Type B pancreatic cell (in vitro differentiated cells): ENCODE measurements at places on chromosomes 3 and 15. TPM values are rescaled to one million over a fixed set of nuclear protein-coding genes. Genes with fewer than 3 reads are reported as not detected.

GRCh38 chr3:107942951-107943749 is 147.7 kb downstream of the CD47 start:
- H3K27ac ChIP-seq: no peak overlapping the region
- peaks cover 19% of the 10 kb centered on the region for H3K4me1 ChIP-seq
- no peak for DNase-seq
- peaks cover 2% of the 10 kb centered on the region for H3K36me3 ChIP-seq
- H3K4me3 ChIP-seq: no peak overlapping the region

GRCh38 chr3:124467980-124468902 is 262.0 kb upstream of the UMPS start:
- H3K4me3 ChIP-seq: no peak overlapping the region
- H3K27ac ChIP-seq: peak overlapping the region; percentile 32
- no peaks in the 10 kb centered on the region for H3K36me3 ChIP-seq
- peaks cover 3% of the 10 kb centered on the region for H3K4me1 ChIP-seq
- peaks cover 2% of the 10 kb centered on the region for H3K27me3 ChIP-seq

GCSAM gene
- total RNA-seq: not detected in 2 replicates

DNA sequence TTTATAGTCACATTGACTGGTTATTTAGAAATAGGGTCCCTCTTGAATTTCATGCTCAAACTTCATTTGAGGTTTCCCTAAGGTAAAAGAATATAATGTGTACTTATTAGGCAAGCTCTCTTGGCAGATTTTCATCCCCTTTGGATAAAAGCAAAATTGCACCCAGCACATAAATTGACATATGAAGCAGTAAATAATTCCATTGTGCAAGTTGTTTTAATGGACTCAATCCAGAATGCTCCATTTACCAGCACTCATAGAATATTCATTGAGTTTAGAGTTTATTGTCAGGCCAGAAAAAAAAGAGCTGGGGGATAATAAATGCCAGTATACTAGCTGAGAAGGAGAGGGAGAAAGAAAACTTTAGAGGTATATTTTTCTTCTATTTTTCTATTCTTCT is 136.8 kb downstream of the TPRG1 start:
- peaks cover 55% of the 10 kb centered on the region for H3K27me3 ChIP-seq
- peaks cover 18% of the 10 kb centered on the region for H3K4me1 ChIP-seq
- no peak overlapping the region for H3K4me3 ChIP-seq
- H3K27ac ChIP-seq: no peak overlapping the region
- no peak for DNase-seq
- H3K36me3 ChIP-seq: no peaks in the 10 kb centered on the region

C3orf20 gene
- 0.12 and 0.24 TPM in 2 replicates for total RNA-seq

- DNase-seq: no peak
- H3K36me3 ChIP-seq: no peaks in the 10 kb centered on the region
- no peak overlapping the region for H3K4me3 ChIP-seq
- peak overlapping the region; percentile 39 for H3K27ac ChIP-seq
- peaks cover 28% of the 10 kb centered on the region for H3K4me1 ChIP-seq
Observed at GRCh38 chr15:77557144-77557543, 75.6 kb downstream of the LINGO1 start.

DNA sequence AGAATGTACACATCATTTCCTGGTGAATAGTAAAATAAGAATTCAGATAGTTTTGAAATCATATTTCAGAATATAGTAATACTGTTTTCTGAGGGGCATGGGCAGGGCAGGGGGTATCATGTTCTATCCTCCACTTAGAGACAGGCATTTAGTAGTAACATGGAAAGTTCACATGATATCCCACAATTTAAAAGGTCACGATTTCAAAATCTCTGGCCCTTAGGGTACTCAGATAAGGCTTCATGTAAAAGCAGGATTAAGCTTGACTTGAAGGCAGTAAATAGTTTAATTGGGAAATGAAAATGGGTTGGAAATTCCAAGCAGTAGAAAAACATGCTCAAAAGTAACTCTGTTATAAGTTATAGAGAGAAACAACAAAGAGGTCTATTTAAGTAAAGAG is 353.2 kb upstream of the AGTR1 start:
- H3K27ac ChIP-seq: no peak overlapping the region
- no peaks in the 10 kb centered on the region for H3K27me3 ChIP-seq
- H3K36me3 ChIP-seq: no peaks in the 10 kb centered on the region
- no peaks in the 10 kb centered on the region for H3K4me1 ChIP-seq
- no peak overlapping the region for H3K4me3 ChIP-seq
- DNase-seq: no peak

DNA sequence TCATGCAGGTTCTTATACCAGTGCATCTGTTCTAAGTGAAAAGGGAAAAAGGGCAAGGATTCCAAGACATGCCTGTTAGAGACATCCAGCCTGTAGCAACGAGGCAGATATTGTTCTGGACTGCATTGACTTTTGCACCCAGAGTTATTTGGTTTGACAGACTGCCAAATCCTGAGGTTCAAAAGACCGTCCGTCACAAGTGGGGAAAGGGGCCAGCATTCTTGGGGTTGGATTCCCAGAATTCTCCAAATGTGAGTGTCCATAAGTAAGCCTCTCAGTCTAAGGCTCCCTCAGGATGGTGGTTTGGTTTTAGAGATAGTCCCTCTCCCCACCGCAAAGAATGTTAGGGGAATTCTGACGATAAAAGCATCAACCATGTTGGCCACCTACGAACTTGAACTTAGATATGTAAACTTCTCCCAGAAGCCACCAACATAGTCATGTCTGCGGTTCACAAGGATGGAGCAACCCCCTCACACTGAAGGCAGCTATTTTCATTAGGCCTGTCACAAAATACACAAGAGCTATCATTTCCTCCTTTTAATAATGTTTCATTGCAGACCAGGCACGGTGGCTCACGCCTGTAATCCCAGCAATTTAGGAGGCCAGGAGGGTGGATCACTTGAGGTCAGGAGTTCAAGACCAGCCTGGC is 13.6 kb upstream of the LACTB start:
- no peak for DNase-seq
- H3K4me1 ChIP-seq: peaks cover 17% of the 10 kb centered on the region
- H3K27me3 ChIP-seq: peaks cover 8% of the 10 kb centered on the region
- no peak overlapping the region for H3K27ac ChIP-seq
- H3K36me3 ChIP-seq: no peaks in the 10 kb centered on the region

PCSK6 gene
- total RNA-seq: 5.4 and 6.5 TPM in 2 replicates

DNA sequence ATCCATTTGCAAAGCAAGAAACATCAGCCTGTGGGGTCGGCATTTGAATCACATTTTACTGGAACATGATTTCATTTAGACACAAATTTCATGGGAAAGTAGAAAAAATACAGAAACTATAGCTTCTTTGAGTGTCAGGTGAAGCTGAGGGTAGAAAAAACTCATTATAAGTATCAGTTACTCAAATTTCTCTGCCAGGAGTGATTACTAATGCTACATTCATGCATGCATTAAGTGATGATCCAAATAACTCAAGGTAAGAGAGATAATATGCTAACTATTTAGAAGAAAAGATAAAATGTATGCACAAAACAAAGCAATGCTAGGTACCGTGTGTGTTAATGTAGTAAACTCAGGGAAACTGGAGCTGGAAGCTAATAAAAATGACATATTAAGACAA is 406.0 kb downstream of the GAP43 start:
- H3K4me3 ChIP-seq: no peak overlapping the region
- no peak overlapping the region for H3K27ac ChIP-seq
- H3K4me1 ChIP-seq: peaks cover 17% of the 10 kb centered on the region
- no peaks in the 10 kb centered on the region for H3K27me3 ChIP-seq

DNA sequence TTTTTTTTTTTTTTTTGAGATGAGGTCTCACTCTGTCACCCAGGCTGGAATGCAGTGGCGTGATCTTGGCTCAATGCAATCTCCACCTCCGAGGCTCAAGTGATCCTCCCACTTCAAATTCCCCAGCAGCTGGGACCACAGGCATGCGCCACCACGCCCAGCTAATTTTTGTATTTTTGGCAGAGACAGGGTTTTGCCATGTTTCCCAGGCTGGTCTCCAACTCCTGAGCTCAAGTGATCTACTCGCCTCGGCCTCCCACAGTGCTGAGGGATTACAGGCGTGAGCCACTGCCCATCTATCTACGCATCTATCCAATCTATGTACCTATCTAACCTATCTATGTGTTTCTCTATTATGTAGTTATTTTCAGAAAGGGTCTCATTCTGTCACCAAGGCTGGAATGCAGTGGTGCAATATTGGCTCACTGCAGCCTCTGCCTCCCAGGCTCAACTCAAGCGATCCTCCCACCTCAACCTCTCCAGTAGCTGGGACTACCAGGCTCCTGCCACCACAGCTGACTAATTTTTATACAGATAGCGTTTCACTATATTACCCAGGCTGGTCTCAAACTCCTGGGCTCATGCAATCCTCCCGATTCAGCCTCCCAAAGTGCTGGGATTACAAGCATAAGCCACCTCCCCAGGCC is 20.2 kb upstream of the GPX1 start:
- peak overlapping the region; percentile 43 for H3K4me3 ChIP-seq
- H3K27ac ChIP-seq: peak overlapping the region; percentile 86
- H3K36me3 ChIP-seq: peaks cover 10% of the 10 kb centered on the region
- DNase-seq: no peak
- no peaks in the 10 kb centered on the region for H3K4me1 ChIP-seq

FAM43A gene
- 9.3 and 13.9 TPM in 2 replicates for total RNA-seq

DNA sequence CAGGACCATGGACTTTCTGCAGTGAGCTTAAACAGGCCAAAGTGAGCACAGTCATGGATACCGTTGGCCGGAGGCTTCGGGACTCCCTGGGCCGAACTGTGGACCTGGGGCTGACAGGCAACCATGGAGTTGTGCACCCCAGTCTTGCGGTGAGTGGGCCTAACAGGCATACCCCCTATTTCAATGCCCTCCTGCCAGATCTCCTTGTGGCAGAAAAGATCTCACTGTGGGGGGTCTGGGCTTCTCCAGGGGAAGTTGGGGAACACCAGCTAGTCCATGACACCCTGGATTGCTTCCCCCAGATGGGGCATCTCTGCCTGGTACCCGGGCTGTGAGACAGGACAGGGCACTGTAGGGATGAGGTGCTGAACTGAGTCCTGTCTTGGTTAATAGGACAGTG is 29.5 kb downstream of the ACAD9 start:
- DNase-seq: no peak
- no peak overlapping the region for H3K27ac ChIP-seq
- H3K4me3 ChIP-seq: no peak overlapping the region

DNA sequence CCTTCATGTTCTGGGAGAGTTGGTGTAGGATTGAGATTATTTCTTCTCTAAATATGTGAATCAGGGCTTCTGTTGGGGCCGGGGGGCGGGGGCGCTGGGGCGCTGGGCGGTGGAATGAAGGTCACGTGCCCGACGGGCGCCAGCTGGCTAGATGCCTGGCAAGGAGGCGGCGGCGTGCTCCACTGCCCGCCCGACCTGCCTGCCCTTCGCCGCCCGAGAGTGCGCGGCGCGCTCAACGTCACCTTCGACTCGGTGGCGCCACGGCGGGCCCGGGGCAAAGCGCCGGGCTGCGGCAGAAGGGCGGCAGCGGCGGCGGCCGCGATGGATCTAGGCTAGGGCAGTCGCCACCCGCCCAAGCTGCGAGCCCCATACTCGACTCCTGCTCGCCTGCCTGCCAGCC is 47.0 kb upstream of the LHFPL4 start:
- peaks cover 22% of the 10 kb centered on the region for H3K27me3 ChIP-seq
- H3K4me3 ChIP-seq: peak overlapping the region; percentile 20
- peaks cover 6% of the 10 kb centered on the region for H3K4me1 ChIP-seq
- H3K27ac ChIP-seq: no peak overlapping the region

- DNase-seq: no peak
- no peak overlapping the region for H3K27ac ChIP-seq
- H3K4me1 ChIP-seq: no peaks in the 10 kb centered on the region
- H3K36me3 ChIP-seq: peaks cover 33% of the 10 kb centered on the region
- no peaks in the 10 kb centered on the region for H3K27me3 ChIP-seq
Observed at GRCh38 chr3:78940128-78940527, 827.7 kb downstream of the ROBO1 start.

DNA sequence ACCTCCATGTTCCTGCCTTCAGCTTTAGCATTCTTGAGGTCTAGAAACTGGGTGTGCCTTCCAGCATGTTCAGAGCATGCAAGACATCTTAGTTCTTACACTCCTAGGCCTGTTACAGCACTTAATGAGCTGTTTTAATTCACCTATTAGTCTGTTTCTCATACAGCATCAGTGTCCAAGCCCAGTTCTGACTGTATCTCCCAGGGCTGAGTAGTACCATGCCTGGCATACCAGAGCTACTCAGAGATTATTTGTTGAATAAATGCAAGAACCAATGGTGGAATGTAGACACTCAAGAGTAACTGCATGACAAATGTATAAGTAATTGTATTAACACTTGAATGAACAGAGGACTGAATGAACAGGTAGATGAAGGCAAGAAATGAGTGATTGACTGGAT is 61.8 kb upstream of the SCN5A start:
- H3K27me3 ChIP-seq: peaks cover 48% of the 10 kb centered on the region
- H3K27ac ChIP-seq: no peak overlapping the region
- H3K36me3 ChIP-seq: no peaks in the 10 kb centered on the region
- no peak for DNase-seq
- H3K4me1 ChIP-seq: no peaks in the 10 kb centered on the region
- no peak overlapping the region for H3K4me3 ChIP-seq

GRCh38 chr15:57973534-57973933 is 92.0 kb downstream of the ALDH1A2 start:
- H3K4me3 ChIP-seq: no peak overlapping the region
- peaks cover 20% of the 10 kb centered on the region for H3K4me1 ChIP-seq
- DNase-seq: no peak

GRCh38 chr15:93089727-93090305 is 805 bp upstream of the RGMA start:
- H3K4me3 ChIP-seq: peak overlapping the region; percentile 94
- H3K27ac ChIP-seq: peak overlapping the region; percentile 91
- no peak for DNase-seq
- peaks cover 48% of the 10 kb centered on the region for H3K27me3 ChIP-seq
- peaks cover 4% of the 10 kb centered on the region for H3K36me3 ChIP-seq

DNA sequence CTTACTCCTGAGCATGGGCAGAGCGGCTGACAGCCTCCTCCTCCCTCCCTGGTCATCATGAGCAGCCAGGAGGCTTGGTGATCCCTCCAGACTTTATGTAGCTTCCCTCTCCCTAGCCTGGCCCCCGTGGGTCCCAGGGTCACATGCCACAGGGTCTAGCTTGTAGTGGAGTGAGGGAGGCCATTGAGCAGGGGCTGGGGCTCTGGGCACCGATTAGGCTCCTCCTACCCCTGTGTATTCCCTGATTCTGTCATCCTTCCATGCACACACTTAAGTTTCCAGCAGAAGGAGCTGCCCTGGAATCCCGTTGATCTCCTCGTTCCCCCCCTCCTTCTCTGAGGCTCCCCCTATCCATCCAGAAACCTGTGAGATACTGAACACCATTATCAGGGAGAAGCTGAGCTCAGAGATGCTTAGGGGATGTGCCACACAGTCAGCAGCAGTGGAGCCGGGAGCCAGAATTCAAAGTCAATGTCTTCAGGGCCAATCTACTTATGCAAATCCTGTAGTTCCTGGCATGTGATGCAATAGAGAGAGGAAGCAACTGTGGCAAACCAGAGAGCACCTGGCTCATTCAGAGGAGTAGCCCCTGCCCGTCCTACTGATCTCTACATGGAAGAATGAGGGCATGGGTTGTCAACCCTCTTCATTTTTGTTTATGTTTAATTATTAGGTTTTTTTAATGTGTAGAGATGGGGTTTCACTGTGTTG is 17.2 kb downstream of the CCDC33 start:
- H3K36me3 ChIP-seq: no peaks in the 10 kb centered on the region
- H3K27me3 ChIP-seq: peaks cover 15% of the 10 kb centered on the region
- H3K4me3 ChIP-seq: no peak overlapping the region
- peaks cover 32% of the 10 kb centered on the region for H3K4me1 ChIP-seq
- no peak for DNase-seq

ZNF717 gene
- 8.4 and 13.2 TPM in 2 replicates for total RNA-seq
